ENCODE measurements at places on chromosomes 6 and 20. TPM values are rescaled to one million over a fixed set of nuclear protein-coding genes. Genes with fewer than 3 reads are reported as not detected.

GRCh38 chr20:33431797-33432381, 11.7 kb downstream of the SNTA1 start:
- H3K4me1 ChIP-seq = no peaks in the 10 kb centered on the region
- H3K27ac ChIP-seq = no peak overlapping the region
- H3K27me3 ChIP-seq = no peaks in the 10 kb centered on the region

FLRT3 gene
- not detected for total RNA-seq

- DNase-seq = no peak
- H3K4me3 ChIP-seq = no peak overlapping the region
- H3K27me3 ChIP-seq = no peaks in the 10 kb centered on the region
- no peak overlapping the region for H3K27ac ChIP-seq
Observed at GRCh38 chr6:158988477-158988876, 11.5 kb downstream of the RSPH3 start.

- H3K4me1 ChIP-seq = no peaks in the 10 kb centered on the region
- H3K4me3 ChIP-seq = no peak overlapping the region
- no peaks in the 10 kb centered on the region for H3K36me3 ChIP-seq
- DNase-seq = no peak
Observed at GRCh38 chr20:8571611-8572010, 439.5 kb downstream of the PLCB1 start.

ZFP57 gene
- total RNA-seq = 2.3 TPM
